Breast epithelium (tissue), 4 donors: ENCODE measurements at places on chromosomes 3 and 15.
A peak's percentile ranks its signal among the peaks of the same experiment; 100 is the strongest.

GRCh38 chr3:73600293-73600938 lies 24.3 kb downstream of the PDZRN3 start:
- DNase-seq, result no peak

DNA sequence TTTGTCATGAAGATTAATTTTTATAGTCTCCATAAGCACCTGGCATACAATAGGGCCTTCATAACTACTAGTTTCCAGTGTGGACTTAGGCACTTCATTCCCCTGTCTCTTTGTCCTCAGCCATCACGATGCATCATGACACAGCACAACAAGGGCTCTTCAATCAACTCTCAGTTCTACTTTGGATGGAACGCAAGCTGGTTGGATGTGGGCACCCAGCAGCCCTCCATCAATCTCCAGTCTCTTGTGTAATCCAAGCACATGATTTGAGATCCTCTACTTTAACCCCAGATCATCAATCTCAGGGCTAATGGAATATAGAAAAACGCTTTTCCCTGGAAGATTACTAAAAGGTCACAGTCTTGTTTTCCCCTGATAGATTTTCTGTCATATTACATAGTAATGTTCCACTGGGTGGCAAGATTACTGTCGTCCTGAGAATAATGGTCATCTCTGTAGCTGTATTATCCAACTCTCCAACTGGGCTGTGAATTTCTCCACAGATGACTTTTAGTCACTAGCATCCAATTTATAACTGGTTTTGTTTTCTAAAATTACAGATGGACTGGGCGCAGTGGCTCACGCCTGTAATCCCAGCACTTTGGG lies 22.9 kb upstream of the CHRNA7 start:
- DNase-seq, result no peak

DNA sequence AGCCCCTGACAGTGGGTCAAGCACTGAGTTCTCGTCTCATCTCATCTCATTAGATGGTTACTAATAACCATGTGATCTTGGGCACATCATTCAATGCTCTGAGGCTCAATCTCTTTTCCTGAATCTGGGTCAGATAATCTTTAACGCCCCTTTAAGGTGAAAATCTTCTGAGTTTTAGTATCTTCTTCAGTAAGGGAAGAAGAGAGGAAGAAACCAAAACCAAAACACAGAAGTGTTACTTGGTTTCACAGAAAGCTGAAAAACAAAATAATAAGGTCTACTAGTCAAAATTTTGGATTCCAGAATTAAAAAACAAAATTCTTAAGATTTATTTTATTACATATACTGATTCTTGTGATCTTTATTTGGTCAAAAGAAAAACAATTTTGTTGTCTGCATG lies 78.2 kb downstream of the CLASP2 start:
- no peak for DNase-seq

GRCh38 chr3:142977399-142977728 lies 13.9 kb upstream of the PAQR9 start:
- no peak for DNase-seq

DNA sequence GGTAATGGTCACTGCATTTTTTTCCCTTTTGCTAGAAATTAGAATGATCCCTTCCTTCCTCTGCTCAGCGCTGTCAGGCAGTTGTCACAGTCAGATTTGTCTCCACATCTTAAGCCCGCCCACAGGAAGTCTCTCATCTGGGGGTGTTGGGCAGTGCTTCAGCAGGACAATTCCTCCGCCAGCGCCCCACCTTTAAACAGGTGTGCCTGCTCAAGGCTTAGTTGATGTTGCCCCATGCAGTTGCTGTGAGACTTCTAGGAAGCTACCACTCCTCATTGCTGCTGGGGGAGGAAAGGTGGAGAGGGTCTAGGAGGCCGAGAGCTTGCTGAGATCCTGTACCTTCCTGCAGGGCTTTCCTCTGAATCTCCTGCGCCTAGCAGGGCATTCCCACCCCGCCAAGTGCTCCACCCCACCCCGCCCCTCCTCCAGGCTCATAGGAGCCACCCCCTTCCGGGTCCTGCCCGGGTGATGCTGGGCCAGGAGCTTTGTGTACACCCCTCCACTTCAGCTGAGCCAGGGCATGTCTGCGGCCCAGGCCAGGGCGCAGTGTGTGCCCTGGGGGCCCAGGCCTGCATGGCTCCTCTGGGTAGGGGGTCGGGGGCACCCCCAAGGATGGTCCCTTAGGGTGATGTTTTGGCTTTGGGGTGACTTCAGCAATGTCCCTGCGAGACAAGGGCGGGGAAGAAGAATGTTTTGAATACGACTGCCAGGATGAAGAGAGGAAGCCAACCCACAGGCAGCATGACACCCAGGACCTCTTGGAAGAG lies 68.7 kb downstream of the TRAK1 start:
- DNase-seq, result peak; percentile 74

DNA sequence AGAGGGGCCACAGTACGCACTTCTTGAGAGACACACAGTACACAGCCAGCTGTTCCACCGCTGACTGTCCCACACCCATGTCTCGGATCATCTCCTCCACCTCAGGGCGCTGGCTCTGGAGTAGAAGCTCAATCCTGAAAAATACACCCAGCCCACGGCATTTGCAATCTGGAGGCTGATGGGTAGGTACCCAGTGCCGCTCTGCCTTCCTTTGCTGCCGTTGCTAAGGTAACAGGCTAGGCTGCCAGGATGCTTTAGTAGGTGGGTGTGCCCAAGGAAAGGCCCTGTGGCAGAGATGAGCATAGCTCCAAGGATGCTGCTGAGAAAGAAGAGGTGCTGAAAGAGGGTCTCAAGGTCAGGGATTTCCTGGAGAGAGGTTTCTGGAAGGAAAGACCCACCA lies 14.6 kb downstream of the TRAIP start:
- no peak for DNase-seq

GRCh38 chr3:136177876-136178275 lies 18.3 kb downstream of the MSL2 start:
- no peak for DNase-seq

GRCh38 chr15:87597346-87598052 lies 659.0 kb downstream of the NTRK3 start:
- DNase-seq, result no peak

DNA sequence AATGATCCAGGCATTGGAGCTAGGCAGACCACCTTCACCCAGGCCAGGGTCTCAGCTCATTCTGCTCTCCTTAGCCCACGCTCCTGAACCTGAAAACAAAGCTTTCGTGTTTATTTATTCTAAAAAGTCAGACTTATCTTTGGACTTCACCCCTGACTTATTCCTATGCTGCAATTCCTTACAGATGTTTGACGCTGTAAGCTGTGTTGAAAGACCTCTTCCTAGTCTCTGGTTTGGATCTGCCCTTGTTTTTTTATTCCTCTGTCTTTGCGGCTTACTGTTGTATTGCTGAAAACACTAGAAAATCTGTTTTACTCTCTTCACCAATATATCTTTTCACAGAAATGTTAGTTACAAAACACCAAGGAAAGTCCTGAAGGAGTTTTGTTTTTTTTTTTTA lies 40.5 kb upstream of the LDHAL6B start:
- no peak for DNase-seq

- no peak for DNase-seq
These were observed 505.3 kb upstream of the NR2F2 start for GRCh38 chr15:95825208-95825607.

GRCh38 chr3:160473978-160474377 lies 24.4 kb upstream of the TRIM59 start:
- no peak for DNase-seq

GRCh38 chr3:129676985-129677384 lies 70.5 kb upstream of the PLXND1 start:
- DNase-seq, result no peak

- no peak for DNase-seq
These were observed 930 bp downstream of the FBXW12 start for GRCh38 chr3:48372862-48373435.

DNA sequence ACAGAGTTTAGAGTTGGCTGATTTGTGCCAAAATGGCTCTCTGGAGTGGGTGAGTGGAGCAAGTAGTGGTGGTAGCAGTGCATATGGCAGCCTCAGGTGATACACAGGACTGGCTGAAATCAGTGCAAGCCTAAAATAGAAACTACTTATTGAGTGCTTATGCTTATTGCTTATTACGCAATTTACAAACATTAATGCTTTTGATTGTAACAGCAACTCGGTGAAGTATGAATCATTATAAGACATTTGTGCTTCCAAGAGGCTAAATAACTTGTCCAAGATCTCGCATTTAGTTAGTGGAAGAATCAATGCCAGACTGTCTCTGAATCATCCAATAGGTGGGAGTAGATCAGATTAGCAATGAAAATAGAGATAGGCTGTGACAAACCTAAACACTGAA lies 353.8 kb downstream of the NAALADL2 start:
- DNase-seq, result no peak

- peak; percentile 69 for DNase-seq
These were observed 87.2 kb downstream of the HMG20A start for GRCh38 chr15:77507911-77508310.

- DNase-seq, result no peak
These were observed 25.3 kb downstream of the TRAK1 start for GRCh38 chr3:42116466-42116865.

DNA sequence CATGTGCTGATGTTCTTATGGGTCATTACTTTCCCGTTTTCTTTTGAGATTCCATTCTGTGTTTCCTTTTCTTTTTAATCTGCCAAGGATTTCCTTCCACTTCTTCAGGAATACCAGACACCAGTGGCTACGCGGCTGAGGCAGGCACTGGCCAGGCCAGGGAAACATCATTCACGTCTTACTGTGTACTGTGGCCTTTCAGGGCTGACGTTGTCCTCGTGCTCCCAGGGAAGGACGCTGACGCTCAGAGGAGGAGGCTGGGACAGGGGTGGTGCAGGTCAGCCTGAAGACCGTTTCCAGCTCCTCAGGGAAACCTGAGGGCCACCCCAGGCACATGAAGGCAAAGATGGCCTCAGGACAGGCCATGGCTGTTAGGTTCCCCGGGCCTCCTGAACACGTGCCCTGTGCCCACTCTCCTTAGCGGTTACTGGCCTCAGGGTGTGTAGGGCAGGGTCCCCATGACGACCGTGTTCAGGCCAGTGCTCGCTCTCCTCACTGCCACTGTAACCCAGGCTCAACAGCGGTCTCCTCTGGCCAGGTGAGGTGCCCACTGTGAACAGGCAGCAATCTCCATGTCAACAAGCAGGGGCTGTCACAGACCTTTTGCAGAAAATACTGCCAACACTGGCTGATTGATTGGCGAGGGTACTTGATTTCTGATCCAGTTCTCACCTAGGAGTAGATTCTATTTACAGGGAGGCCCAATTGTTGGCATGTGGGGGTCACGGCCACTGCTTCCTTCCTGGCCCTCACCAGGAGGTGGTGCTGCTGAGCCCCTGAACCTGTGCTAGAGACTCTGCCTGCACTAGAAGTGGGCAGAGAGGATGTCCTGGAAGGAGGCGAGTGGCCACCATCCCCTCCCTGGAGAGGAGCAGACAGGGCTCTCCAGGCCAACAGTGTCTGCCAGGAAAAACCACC lies 169.5 kb downstream of the ATP10A start:
- no peak for DNase-seq

- DNase-seq, result no peak
These were observed 3.0 kb downstream of the XIRP1 start for GRCh38 chr3:39189150-39189958.

GRCh38 chr15:79519628-79520027 lies 87.5 kb downstream of the MINAR1 start:
- DNase-seq, result no peak

GRCh38 chr15:62058327-62059028 lies 1.8 kb downstream of the VPS13C start:
- DNase-seq, result no peak

- DNase-seq, result no peak
These were observed 65.1 kb downstream of the HMCES start for GRCh38 chr3:129343643-129344360.

- no peak for DNase-seq
These were observed 13.6 kb downstream of the ST8SIA2 start for GRCh38 chr15:92407321-92407720.
